ENCODE measurements at places on chromosomes 1 and 21.

DNA sequence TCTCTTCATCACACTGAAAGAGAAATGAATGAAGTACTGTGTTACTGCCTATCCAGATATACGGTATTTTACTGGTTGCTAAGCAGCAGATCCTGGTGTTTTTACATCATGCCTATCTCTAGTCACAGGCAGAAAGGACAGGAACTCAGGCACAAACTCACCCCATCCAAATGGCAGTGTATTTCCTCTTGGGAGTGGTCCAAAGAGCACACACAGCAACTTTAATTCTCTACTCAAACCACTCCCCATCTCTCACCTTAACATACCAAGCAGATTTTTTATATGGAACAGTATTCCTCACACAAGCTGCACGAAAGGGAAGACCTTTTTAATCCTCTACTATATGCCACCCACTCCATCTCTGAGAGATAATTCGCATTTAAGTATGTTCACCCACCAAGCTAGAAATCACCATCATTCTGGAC lies 27.3 kb downstream of the EIF4G3 start:
- DNase-seq = no peak

DNA sequence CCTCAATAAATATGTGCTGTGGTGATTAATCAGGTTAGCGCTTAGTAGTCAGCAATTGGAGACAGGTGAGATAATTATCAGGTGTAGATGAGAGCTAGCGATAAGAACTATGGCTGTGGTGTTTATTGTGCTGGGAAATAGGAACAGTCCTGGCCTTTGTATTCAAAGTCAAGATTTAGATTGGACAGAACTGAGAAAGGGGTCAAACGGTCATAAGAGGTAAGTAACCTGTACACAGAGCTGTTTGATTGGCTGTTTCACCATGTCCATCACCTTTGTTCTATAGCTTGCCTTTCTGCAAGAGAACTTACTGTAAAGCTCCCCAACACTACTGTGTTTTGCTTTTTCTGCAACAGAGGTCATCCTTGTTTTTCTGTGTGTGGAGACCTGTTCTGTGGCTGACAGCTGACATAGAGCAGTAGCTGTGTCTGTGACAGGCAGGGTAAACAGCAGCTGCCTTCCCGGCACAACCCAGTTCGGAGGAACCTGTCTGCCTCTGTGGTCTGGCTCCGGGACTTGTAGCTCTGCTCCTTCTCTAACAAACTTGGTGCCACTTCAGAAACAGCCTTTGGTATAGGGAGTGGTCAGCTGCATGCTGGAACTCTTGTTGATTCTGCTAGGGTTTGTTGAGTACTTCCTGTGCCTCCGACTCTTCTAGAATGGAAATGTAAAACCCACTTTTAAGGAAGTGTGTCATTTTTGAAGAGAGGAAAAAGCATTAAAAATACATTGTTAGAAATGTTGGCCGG lies 21.1 kb upstream of the CDC42 start:
- no peak for DNase-seq

DNA sequence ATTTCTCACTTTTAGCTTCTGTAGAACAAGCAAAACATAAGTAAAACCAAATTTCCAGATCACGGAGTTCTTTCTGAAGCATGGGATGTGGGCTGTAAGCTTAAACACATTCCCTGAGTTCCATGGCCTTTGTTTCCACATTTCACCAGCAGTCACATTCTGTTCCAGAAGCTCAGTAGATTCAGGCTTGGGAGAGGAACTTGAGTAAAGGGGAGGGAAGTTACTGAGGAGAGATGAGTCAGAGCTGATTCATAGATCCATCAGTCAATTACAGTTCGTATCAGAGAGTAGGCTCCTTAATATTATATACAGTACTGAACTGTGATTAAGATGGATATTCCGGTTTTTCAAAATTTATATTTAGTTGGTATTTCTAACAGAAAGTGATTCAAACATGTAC lies 614.3 kb downstream of the NCAM2 start:
- no peak for DNase-seq

DNA sequence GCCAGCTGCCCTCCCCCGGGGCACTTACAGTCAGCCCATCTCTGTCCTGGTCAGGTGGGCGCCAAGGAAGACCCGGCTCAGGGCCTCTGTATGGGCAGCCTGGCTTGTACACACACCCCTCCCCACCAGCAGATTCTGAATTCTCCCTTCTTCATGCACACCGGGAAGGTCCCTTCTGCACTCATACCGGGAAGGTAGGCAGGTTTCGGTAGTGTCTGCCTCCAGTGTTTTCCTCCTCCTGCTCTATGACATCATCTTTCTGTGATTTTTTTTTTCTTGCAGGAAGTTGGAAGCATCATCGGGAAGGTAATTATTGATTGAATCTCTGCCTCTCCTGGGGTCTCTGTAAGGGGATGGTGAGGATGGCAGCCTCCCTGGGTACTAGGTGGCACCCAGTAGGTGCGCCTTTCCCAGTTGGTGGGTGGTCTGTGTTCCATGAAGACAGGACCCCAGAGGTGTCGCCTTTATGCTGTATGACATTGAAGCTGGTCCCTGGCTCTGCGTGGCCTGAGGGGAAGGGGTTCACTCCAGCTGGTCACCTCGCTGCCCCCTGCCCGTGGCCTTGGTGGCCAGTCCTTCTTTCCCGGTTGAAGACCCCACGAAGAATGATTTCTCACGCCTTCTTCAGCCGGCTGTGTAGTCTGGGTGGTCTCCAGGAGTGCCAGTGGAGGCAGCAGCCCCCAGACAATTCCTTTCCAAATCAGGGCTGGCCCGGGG lies 82.1 kb upstream of the COL6A1 start:
- no peak for DNase-seq
